Sigmoid colon (tissue), 7 donors: ENCODE measurements at places on chromosomes 5 and 9. TPM values are rescaled to one million over a fixed set of nuclear protein-coding genes. Genes with fewer than 3 reads are reported as not detected.
A peak's percentile ranks its signal among the peaks of the same experiment; 100 is the strongest.

DNA sequence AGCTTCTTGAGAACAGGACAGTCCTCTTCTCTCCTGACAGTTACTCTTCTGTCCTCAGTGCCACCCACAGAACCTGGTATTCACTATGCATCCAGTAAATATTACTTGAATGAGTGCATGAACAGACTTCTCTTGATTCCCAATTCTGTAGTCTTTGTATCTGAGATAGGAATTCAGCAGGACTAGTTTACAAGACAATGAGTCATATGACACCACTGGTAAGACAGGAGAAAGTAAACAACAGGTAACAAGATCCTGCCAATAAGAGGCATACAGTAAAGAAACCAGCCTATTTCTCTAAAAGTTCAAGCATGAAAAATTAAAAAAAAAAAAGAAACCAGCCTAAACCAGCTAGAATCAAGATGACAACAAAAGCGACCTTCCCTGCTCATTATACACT, 6.2 kb downstream of the ZNF883 start:
- DNase-seq: no peak

CMYA5 gene
- total RNA-seq: 6.7 TPM

DNA sequence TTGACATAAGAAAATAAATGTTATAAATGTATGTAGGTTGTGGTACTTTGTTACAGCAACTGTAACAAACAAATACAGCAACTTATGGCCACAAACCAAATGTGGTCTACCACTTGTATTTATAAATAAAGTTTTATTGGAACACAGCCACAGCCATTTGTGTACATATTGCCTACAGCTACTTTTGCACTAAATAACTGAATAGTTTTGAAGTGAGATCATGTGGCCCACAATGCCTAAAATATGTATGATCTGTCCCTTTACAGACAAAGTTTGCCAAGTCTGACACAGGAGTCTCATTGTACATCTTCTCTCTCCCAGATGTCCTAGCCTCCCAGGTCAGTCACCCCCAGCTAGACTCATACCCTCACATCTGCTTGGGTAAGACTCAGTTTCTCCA, 283.6 kb upstream of the PRDM9 start:
- DNase-seq: no peak

GRCh38 chr5:75869891-75870290, 152.7 kb upstream of the POC5 start:
- no peak for DNase-seq

GRCh38 chr5:88944751-88945531, 62.0 kb upstream of the MEF2C start:
- no peak for DNase-seq

SNCAIP gene
- 3.3 TPM for total RNA-seq

DNA sequence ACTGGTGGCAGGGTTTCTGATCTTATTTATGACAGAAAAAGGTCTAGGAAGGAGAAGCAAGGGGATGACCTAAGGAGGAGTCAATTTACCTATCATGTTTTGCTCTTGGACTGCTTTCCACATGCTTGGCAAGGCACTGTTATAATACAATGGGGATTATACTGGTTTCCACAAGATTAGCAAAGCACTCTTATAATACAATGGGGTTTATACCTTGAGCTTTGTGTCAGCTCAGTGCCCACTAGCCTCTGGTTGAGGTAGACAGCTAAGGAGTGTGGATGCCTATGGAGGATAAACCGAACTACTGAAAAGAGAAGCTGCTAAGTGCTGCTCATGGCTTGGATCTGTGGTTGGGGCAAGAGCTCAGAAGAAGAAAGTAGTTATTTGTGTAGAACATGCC, 68.7 kb downstream of the MRPS27 start:
- DNase-seq: no peak

SLC12A2 gene
- 55.9 TPM for total RNA-seq

DNA sequence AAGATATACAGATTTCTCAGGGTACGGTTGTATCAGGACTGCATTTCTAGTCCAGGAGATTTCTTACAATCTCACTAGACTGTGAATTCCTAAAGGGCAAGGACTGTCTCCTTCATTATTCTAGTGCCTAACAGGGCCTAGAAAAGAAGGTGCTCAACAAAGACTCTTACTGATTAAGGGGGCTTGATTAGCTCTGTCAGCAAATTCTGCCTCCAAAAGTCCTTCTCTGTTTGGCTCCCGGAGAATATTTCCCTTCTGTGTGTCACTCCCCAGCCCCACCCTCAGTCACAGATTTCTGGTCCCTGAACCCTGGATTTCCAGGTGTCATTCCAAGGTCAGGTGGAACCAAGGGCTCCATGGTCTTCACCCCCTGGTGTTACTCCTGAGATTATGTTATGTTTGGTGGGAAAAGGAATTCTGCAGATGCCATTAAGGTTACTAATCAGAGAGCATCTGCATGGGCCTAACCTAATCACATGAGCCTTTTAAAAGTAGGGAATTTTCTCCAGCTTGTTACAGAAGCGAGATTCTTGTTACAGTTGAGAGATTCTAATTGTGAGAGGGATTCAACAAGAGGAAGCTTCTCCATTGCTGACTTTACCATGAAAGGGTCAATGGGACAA, 167.7 kb upstream of the LHFPL2 start:
- no peak for DNase-seq

DNA sequence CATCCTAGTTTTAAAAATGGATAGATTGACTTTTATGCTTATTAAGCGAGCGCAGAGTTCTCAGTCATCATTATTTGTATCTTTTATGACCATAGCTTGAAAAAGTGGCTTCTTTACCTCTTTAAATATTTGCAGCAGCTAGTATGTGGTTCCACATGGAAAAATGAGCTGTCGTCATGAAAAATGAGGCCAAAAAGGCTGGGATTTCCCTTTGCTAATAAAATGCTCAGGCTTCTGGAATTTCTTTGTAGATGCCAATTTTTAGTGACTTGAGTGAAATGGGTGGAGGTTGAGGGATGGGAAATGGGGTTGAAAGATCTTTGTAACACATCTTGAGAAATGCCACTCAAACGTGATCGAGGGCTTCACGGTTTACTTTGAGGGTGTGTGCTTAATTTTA, 35.2 kb downstream of the RAI14 start:
- DNase-seq: no peak

STOML2 gene
- 116 TPM for total RNA-seq

DNA sequence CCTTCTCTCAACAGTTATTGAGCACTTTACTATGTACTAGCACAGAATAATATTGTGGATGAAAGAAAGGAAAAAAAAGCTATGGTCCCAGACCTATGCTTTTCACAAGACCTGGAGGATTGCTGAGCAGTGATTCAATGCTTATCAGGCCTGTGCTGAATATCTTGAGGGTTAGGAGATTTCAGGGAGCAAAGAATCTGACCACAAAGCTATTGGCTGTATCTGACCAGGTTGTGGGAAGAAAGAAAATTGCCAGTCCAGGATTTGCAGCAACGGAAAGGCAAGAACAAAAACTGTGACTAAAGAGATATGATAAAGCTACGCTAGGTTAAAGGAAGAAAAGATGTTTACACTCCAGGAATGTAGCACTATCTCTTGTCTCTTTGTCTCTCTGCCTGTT, 14.9 kb upstream of the MACIR start:
- no peak for DNase-seq

DNA sequence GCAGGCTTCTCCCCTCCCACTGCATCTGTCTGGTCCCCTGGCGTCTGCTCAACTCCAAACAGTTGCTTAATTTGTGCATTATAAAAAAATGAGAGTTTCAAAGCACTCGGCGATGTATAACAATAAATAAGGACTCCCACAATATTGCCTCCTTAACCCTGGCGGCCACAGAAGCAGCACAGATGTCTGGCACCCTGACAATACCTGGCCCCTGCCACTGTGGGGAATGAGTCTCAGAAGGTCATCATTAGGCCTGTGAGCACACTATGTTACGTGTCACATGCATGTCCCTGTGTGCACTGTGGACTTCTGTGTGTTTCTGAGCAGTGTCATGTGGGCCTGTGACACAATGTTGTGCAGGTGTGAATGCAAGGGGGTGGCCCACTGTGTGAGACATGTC, 236.5 kb downstream of the PBX3 start:
- DNase-seq: peak; percentile 33

LAMC3 gene
- 0.14 TPM for total RNA-seq

NDST1 gene
- 26.5 TPM for total RNA-seq

- DNase-seq: peak; percentile 75
Measured at GRCh38 chr5:72248410-72248981, 71.5 kb downstream of the MRPS27 start.

GRCh38 chr5:93359296-93359959, 221.6 kb downstream of the NR2F1-AS1 start:
- DNase-seq: no peak
